ENCODE measurements at places on chromosomes 6 and 20.
A peak's percentile ranks its signal among the peaks of the same experiment; 100 is the strongest.

DNA sequence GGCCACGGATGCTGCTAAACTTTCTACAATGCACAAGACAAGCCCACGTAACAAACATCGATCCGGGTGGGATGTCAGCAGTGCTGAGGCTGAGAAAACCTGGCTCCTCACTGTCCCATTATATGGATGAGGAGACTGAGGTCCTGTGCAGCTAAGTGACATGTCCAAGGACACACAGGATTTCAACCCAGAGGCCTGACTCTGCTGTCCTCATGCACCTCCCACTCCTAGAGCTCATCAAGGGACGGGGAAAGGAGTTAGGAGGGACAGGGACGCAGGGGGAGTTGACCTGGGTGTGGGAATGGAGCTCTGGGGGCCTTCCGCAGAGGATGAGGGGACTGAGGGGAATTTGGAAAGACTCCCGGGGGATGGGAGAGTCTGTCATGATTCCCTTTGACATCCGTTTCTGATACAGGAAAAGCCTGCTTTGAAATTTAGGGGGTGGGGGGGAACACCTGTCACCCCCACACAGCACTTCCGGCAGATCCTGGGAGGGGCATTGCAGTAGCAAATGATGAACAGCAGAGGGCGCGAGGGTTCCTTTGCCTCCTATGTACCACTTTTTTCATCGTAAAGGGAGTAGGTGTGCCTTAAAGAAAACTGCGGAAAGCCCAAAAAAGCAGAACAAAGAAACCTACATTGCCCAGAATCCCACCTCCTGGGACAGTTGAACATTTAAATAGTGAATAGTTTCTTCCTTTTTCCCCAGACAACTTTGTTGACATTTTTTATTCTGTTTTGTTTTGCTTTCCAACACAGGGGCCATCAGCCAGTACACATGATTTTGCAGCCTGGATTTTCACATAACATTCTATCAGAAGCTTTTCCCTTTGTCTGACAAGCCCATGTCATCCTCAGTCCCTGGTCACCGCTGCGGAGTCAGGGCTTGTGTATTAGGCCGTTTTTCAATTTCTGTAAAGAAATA, 48.6 kb downstream of the SLC2A10 start:
- DNase-seq: peak; percentile 80

DNA sequence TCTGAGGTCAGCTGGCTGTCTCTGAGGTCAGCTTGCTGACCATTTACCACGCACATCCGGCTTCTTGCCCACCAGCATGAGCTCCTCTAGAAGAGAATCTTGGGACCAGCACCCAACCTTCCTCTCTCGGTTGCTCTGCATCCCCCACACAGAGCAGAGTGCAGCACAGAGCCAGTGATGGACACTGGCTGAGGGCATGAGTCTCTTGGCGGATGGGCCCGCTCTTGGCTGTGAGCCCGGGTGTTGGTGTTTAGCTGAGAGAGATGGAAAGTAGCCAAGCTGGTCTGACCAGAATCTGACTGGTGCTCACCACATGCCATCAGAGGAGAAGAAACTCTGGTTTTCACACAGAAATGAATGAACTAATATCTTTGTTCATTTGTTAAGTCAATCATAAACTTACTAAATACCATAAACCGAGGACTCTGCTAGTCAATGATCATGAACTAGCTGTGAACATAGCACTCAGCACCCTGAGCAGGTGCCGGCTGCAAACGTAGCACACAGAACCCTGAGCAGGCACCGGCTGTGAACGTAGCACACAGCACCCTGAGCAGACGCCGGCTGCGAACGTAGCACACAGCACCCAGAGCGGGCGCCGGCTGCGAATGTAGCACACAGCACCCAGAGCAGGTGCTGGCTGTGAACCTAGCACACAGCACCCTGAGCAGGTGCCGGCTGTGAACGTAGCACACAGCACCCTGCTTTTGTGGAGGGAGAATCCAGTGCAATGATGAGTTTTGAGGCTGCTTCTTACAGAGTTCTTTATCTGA, 10.4 kb upstream of the THBS2 start:
- no peak for DNase-seq

GRCh38 chr6:1645466-1646185, 35.9 kb downstream of the FOXC1 start:
- no peak for DNase-seq

- no peak for DNase-seq
These were observed 6.5 kb upstream of the DEFB112 start for GRCh38 chr6:50056242-50056641.

- no peak for DNase-seq
These were observed 157.2 kb downstream of the MTFR2 start for GRCh38 chr6:136092897-136093296.

GRCh38 chr20:50533464-50533863, 23.3 kb downstream of the PTPN1 start:
- no peak for DNase-seq

- DNase-seq: no peak
These were observed 44.2 kb upstream of the TIAM2 start for GRCh38 chr6:154950979-154951344.

- no peak for DNase-seq
These were observed 12.6 kb downstream of the HLA-DPB1 start for GRCh38 chr6:33088258-33088930.

- DNase-seq: no peak
These were observed at the start of gene DAAM2 for GRCh38 chr6:39791850-39792539. Gene DAAM2 (plus strand): TSS chr6:39792376. CDS start chr6:39856303, 63,927 bp downstream.

- DNase-seq: no peak
These were observed 247.7 kb upstream of the PMEPA1 start for GRCh38 chr20:57957411-57958049.

DNA sequence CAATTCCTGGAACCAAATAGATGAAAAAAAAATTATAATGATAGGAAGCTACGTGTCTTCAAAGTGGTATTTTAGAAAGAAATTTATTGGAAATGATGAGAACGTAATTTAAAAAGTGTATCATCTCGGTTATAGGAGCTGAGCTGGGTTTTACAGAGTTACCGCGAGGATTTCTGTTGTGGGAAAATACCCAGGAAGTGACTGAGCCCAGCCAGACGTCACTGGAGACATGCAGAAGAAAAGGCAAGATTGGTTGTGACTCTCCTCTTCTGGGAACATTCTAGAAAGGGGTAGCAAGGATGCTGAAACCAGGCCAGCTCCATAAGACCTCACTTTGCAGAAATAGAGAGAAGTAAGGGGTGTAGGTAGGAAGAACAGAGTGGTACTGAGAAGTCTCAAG, 95.9 kb upstream of the ADGRF1 start:
- no peak for DNase-seq

DNA sequence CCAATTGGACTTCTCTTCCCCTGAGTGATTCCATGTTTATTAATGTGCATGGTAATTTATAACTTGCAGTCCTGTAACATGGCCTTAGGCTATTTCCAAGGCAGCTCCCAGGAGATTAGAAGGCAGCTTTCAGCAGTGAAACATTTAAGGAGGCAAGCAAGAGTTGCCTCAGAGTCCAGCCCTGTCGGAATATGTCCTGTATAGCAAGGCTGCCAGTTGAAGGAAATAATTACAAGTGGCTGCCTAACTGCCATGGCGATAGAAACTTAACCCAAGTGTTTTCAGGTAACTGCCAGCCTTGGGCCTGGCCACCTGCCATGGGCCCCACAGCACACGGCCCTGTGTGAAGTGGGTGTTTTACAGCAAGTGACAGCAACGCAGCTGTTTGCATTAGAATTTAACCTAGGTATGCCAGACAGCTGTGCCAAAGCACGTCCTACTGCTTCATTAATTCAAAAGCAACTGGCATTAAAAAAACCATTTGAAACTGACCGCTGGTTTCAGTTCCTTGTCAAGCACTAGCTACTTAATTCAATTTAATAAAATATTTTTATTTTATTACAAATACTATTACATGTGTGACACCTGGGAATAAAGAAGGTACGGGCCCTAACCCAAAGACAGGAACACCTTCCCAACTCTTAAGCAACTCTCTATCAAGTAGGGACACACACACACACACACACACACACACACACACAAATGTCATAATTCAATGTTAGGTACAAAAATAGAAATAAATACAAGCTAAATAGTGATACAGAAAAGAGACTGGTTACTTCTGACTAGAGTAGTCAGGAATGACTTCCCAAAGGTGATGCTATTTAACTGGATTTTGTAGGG, 151.8 kb upstream of the HEY2 start:
- no peak for DNase-seq

DNA sequence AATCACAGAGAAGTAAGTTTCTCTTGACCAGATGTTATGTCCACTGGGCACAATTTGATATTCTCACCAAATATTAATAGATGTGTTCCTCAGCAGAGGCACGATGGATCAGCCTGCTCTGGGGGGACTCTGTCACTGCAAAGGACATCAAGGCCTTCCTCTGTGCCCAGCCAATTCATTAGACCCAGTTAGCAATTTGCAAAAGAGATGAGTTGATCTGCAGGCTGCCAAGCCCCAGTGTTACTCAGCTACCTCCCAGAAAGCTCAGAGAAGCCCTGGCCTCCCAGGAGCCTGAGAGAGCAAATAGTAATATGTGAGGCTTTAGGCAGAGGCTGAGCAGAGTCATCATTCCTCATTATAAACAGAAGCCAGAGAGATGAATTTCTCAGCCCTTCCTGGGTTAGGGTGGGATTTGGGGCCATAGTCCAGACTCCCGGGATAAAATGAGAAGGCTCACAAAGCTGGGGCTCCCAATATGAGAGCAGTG, 54.2 kb downstream of the ZNF831 start:
- DNase-seq: no peak

DNA sequence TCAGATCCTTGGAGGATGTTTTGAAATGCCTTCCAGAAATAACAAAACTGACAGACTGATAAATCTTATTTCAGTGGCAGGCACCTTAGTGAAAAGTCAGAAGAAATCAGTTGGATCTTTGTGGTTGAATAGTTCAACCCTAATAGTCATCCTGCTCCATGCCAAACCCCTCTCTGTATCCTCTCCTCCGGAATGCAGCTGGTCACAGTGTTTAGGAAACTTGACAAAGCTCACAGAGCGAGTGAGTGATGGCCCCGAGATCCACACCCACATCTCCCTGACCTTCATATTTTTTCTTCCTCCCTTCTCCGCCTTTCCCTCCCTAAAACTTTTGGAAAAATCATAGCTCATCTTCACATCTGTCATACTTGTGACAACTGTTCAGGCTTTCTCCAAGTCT, 464.8 kb upstream of the CDH4 start:
- DNase-seq: no peak

- no peak for DNase-seq
These were observed 330.8 kb downstream of the PRL start for GRCh38 chr6:21965953-21966539.

GRCh38 chr6:32972353-32973143, 4.2 kb downstream of the BRD2 start:
- DNase-seq: peak; percentile 77

DNA sequence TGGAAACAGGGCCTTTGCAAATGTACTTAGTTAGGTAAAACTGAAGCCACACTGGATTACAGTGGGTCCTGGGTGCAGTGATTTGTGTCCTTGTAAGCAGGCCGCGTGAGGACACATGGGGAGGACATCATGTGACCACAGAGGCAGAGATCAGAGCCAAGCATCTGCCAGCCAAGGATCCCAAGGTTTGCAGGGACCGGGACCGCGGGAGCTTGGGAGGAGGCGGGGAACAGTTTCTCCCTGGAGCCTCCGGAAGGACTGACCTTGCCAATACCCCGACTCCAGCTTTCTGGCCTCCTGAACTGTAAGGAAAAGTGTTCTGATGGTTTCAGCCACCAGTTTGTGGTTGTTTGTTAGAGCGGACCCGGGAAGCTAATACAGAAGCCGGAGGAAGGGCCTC, 500.9 kb downstream of the PREX1 start:
- no peak for DNase-seq

- no peak for DNase-seq
These were observed 314.9 kb upstream of the ECI2 start for GRCh38 chr6:4450237-4450636.

DNA sequence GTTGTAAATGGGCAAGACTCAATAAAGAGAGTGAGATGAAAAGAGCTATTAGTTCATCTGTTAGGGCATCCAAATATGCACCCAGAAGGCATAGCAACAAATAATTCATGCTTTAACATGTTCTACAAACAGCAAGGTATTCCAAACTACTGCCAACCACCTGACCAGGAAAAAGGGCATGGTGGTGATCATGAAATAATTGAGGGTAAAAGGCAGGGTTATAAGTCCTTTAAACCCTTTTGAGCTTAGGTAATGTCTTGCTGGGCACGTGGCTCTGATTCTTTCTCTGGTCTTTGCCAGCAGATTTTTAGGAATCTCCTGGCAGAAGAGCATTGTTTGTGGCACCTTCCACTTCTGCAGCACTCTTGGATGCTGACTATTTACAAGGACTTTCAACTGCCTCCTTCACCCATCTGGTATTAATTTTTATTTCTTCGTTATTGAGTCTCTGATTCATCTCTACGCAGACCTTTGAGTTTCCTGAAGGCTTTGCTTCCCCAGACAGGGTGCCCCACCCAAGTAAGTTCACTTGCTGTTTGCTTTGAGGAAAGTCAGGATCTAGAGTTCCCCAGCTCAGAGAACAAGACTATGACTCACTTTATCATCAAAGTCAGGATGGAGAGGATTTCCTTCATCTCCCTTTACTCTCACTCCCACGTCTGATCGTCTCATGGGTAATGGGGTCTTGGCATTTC, 83.4 kb upstream of the NEDD9 start:
- DNase-seq: no peak

DNA sequence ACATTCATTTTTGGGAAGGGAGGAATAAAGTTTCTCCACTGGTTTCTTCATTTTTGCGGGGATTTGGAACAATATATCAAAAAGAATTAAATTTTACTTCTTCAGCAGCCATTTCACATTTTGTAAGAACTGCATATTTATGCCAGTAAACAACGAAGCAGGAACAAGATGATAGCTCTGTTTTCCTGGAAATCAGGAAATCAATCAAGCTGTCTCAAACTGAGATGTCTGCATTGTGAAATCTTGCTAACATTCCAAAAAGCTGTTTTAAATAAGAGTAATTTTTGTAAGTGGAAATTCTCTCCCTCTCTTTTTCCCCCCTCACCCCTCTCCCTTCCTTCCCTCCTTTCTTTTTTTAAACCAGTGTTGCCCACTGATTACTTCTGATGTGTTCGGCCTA, 20.0 kb downstream of the MAPK13 start:
- DNase-seq: peak; percentile 31

DNA sequence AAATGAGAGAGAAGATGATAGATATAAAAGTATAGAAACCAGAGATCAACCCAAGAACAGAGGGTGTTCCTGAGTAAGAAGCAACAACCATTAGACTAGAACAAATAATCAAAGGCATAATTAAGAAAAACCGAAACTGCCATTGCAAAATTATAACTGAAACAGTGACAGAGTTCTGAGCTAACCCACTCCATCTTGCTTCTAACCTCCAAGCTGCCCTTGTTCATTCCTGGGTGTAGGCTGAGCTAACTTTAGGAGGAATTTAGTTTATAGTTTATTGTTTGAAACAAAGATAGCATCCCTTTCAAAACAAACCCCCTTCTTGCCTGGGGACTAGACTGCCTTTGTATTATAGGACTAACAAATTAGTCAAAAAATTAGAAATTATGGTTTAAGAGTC, 56.1 kb upstream of the PRND start:
- no peak for DNase-seq

DNA sequence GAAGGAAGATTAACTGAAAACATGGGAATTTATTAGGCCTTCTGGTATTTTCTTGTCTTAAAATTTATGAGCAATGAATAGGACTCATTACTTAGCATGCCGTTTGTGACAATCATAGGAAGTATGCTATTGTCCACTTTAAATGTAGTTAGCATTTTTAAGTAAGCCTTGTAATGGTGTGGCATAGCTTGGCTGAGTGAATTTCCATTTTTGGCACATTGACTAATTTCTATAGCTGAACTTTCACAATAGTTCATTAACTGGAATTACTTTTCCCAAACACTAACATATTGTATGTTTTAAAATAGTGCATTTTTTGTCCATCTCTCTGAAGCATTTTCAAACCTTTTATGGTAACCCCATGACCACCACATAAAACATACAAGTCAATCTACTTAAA, 15.7 kb downstream of the RSPO3 start:
- no peak for DNase-seq

All from OCI-M1 (cell line).